Upper lobe of left lung (tissue), 6 donors: ENCODE measurements at places on chromosomes 12 and 14. TPM values are rescaled to one million over a fixed set of nuclear protein-coding genes. Genes with fewer than 3 reads are reported as not detected.

Gene IL22
- total RNA-seq = not detected

Gene FGF6
- total RNA-seq = not detected

Gene LTBR
- 148 TPM for total RNA-seq

DNA sequence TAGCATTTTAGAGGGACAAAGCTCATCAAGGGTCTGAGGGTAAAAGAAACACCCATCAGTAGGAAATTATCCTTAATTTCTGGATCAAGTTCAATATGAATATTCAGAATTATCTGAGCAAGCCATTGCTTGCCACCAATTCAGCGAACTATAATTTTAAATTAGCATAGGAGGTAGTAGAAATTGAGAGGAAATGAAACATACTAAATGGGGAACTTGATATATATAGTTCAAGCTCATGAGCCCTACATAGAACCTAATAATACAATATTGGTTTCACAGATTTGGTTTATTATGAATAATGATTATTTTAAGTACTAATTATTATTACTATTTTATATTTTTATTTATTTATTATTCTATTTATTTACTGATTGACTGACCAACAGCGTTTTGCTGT, 42.1 kb upstream of the GXYLT1 start:
- no peaks in the 10 kb centered on the region for H3K4me1 ChIP-seq
- H3K27ac ChIP-seq = no peak overlapping the region
- H3K4me3 ChIP-seq = no peak overlapping the region
- no peaks in the 10 kb centered on the region for H3K27me3 ChIP-seq
